Smooth muscle cell of the pulmonary artery (primary cell): ENCODE measurements at places on chromosomes 2 and 18. TPM values are rescaled to one million over a fixed set of nuclear protein-coding genes. Genes with fewer than 3 reads are reported as not detected.

Gene SERPINB4
- total RNA-seq = not detected in 2 replicates

Gene TEKT4
- total RNA-seq = not detected in 2 replicates

Gene CXCR4
- 0.85 and 2.0 TPM in 2 replicates for total RNA-seq

Gene GPR39
- 3.3 and 6.4 TPM in 2 replicates for total RNA-seq

Gene CHRND
- not detected in 2 replicates for total RNA-seq

Gene IL18R1
- total RNA-seq = 2.3 and 8.3 TPM in 2 replicates

Gene PSMA8
- total RNA-seq = not detected in 2 replicates

Gene TMEM198
- 1.3 and 1.4 TPM in 2 replicates for total RNA-seq

Gene G6PC2
- total RNA-seq = not detected in 2 replicates

Gene CTIF
- 49.8 and 53.7 TPM in 2 replicates for total RNA-seq

Gene MMADHC
- 116 and 147 TPM in 2 replicates for total RNA-seq

Gene LRRTM1
- total RNA-seq = not detected in 2 replicates

Gene SULT1C4
- total RNA-seq = 0.13 and 0.17 TPM in 2 replicates

Gene SALL3
- total RNA-seq = 0.52 TPM in 1 of 2 replicates, not detected in the other

Gene CD207
- total RNA-seq = not detected in 2 replicates

Gene SH3BP4
- 35.6 and 44.9 TPM in 2 replicates for total RNA-seq
